ENCODE measurements at places on chromosomes 1 and 21.
A peak's percentile ranks its signal among the peaks of the same experiment; 100 is the strongest.

GRCh38 chr1:36400825-36401601 is 3.3 kb upstream of the LSM10 start:
- DNase-seq, result peak; percentile 84

DNA sequence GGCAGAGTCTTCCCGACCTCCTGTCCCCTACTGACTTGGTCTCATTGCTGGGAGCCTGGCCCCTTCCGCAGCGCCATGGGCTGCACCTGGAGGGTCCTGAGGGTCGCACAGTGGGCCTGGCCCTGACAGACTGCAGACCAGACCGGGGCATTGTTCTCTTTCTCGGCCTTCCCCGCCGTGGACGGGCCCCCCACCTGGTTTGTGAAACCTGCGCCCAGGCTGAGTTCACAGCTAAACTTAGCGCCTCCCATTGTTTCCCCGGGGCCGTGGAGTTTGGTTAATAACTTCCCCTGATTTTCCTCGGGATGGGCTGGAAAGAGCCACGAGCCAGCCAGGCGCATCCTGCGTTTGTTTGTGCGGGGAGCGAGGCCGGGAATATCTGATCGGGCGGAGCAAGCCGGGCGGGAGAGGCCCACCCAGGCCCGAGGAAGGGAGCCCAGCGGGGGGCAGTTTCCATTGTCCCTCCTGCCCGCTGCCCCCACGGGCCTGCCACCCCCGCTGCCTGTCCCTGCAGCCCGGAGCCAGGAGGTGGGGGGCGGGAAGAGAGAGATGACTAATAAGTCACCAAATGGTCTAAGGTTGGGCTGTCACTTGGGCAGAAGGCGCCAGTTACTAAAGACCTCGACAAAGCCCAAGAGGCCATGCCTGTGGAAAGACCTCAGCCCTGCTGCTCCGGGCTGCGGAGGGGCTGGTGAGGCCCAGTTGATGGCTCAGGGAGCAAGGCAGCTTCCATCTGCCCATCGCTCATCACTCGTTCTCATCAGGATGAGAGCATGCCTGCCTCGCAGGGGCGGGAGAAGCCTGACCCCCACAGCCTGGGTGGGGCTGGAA is 39.0 kb upstream of the ARHGEF16 start:
- DNase-seq, result peak; percentile 81

DNA sequence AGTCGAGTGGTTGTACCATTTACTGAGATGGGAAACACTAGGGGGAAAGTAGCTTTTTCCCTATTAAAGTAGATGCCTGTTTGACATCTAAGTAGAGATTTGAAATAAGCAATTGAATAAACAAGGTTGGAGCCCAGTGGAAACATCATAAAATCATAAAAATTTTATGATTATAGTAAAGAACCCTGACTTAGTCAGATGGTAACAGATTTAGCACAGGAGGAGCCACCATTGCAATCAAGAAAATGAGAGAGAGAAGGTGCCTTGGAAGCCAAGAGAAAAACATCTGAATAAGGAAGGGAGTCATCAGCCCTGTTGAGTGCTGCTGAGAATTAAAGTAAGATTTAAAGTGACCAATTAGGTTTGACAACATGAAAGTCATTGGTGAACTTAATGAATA is 49.8 kb downstream of the SMG7 start:
- no peak for DNase-seq

DNA sequence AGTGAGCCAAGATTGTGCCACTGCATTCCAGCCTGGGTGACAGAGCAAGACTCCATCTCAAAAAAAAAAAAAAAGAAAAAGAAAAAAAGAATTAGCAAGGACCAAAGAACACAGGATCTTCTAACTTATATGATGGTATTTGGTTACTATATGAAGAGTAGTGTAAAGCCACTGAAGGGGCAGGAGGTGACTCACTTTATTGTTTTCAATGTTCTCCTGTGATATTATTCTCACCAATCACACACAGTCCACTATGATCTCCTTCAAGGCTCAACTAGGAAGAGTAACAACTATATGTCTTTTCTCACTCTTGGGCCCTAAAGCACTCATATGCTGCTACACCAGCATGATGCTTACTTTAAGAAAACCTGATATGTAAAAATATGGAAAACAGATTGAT is 26.7 kb downstream of the RC3H1 start:
- no peak for DNase-seq

DNA sequence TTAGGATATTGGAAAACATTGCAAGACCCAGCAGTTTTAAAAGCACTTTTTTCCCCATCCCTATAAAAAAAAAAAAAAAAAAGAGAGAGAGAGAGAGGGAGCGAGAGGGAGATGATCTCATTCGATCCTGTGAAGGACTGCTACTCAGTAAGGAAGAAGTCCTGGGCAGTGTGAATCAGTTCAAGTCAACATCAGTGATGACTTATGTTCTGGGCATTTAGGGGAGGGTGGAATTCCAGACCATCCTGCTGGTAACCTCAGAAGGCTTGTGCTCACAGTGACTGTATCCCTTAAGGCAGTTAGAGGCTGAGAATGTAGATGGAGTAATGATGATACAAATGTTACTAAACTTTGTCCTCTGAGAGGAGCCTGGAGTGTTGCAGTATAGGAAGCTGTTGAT is 151.4 kb downstream of the TGFB2 start:
- DNase-seq, result no peak

GRCh38 chr1:198564716-198565115 is 24.2 kb upstream of the ATP6V1G3 start:
- DNase-seq, result no peak

- DNase-seq, result no peak
These were observed 6.2 kb upstream of the C1orf105 start for GRCh38 chr1:172414331-172414730.

DNA sequence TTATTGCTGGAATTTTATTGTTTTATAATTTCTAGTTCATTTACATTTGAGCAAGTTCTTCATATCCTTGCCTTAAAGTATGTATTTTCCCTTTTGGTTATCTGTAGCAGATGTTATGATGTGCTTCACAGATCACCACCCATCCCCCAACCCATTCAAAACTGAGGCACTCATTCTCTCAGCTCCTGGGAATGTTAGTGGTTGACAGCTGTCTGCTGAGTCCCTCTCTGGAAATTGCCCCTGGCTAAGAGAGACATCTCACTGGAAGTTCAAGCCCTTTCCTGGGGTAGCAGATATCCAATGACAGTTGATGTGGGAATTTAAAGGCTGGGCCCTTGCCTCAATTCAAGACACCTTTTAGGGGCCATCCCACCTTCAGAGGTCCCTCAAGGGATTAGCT is 4.3 kb upstream of the DPYD start:
- DNase-seq, result no peak

- DNase-seq, result peak; percentile 59
These were observed 749 bp upstream of the PEX11B start for GRCh38 chr1:145918992-145919939.

DNA sequence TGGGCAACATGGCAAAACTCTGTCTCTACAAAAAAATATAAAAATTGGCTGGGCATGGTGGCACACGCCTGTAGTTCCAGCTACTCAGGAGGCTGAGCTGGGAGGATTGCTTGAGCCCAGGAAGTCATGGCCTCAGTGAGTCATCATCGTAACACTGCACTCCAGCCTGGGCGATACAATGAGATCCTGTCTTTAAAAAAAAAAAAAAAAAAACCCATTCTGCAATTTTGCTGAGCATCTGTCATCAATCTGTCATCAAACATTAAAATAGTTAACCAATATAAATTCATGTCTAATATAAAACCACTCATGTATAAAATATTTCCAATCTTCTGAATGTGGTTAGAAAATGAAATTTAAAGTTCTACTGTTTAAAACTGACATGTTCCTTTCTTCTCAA is 56.9 kb downstream of the LPAR3 start:
- no peak for DNase-seq

GRCh38 chr1:178209935-178210334 is 116.0 kb downstream of the RASAL2 start:
- no peak for DNase-seq

GRCh38 chr1:165224504-165224903 is 132.0 kb downstream of the LMX1A start:
- no peak for DNase-seq

- DNase-seq, result no peak
These were observed 48.3 kb upstream of the LAMC2 start for GRCh38 chr1:183137782-183138181.

DNA sequence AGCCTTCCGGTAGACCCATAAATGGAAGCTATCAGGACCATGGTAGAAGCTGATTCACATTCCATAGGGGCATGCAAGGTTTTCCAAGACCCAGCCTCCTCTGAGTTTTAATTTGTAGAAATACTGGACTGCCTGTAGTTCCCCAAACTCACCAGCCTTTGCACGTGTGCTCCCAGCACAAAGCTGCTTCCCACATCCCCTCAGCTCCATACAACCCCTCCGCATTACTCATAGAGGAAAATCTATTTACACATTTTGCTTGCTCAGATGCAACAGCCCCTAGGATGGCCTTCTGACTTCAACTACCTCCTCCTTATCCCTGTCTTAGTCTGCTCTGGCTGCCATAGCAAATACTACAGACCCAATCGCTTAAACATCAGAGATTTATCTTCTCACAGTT is 336.2 kb downstream of the SETD4 start:
- no peak for DNase-seq

GRCh38 chr1:225890346-225891228 is 1.6 kb upstream of the LEFTY1 start:
- no peak for DNase-seq

DNA sequence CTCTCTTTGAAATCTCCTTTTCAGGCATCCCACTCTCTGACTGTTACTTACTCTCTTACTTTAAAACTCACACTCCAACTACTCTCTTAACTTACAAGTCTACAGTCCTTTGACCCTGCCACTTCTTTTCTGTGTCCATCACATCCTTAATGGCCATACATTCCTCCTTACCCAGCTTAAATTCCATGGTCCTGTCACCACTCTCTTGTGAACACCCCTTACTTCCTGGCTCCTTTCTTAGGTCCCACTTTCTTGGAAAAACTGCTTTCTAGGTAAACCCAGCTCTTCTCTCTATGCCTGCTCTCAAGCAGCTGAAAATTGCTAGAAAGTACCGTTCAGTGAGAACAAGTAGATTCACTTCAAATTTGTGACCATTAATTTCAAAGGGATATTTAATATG is 109.1 kb downstream of the OLFML2B start:
- DNase-seq, result no peak

- DNase-seq, result no peak
These were observed 42.8 kb downstream of the ACP6 start for GRCh38 chr1:147627435-147628110.

- peak; percentile 45 for DNase-seq
These were observed 71.0 kb downstream of the ACTL8 start for GRCh38 chr1:17826165-17826488.

DNA sequence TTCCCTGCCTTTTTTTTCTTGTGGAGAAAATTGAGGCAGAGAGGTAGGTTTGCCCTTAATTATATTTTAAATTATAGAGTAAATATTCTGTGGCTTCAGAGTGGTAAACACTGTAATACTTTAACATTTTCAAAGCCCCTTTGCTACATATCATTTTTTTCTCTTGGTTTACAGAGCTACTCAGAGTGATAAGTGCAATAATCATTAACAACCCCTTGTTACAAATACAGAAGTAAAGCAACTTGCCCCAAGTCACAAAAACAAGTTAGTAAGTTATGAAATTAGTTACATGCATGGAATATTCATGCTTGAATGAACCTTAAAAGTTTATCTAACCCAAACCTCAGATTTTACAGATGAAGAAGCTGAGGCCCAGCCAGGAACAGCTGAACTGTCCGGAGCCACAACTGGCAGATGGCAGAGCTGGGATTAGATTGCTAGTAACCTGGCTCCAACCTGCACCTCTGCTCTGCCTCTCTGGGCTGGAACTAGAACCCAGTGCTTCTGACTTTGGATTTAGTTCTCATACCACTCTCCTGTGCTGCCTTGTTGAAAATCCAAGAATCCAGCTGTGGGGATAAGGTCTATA is 48.7 kb downstream of the TNN start:
- DNase-seq, result no peak

GRCh38 chr1:209854196-209854595 is 26.4 kb downstream of the UTP25 start:
- DNase-seq, result no peak

GRCh38 chr1:219066631-219067349 is 106.9 kb upstream of the LYPLAL1 start:
- no peak for DNase-seq

DNA sequence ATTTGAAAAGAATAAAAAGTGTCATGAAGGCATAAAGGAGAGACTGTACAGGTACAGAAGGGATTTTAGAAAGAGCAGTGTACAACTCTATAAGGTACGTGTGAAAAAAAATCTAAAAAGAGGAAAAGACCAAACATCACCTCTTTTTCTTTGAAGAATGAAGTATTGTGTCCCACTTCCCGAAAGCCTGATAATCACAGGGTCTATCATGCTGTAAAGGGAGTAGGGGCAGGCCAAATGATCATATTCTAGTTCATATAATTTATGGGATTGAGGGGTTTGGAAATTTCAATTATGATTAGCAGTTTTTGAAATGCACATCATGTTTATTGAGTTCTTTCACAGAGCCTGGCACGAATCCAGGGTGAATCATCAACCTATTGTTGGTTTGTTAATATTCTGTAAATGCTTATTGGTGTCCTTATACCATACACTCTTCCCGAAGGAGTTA is 910 bp upstream of the RERE start:
- no peak for DNase-seq

DNA sequence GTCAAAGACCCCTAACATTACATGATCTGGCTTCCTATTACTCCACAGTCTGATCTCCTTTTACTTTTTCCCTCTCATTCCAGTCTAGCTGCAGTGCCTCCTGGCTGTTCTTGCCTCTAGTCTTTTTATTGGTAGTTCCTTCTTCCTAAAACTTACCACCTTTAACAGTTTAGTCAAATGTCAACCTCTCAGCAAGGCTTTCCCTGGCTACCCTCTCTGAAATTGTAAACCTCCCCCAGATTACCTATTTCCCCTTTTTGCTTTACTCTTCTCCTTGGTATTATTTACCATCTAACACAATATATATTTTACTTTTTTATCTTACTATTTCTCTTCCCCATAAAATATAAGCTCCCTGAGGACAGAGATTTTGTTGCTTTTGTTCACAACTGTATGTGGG is 129.6 kb downstream of the CLEC20A start:
- no peak for DNase-seq

DNA sequence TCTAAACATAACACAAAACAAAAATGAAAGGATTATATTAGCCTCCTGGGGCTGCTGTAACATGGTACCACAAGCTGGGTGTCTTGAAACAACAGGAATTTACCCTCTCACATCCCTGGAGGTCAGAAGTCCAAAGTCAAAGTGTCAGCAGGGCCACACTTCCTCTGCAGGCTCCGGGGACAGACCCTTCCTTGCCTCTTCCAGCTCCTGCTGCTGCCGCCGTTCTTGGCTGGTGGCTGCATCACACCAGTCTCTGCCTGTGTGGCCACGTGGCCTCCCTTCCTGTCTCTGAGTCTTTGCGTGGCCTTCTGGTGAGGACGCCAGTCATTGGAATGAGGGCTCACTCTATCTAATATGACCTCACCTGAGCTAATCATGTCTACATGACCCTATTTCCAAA is 8.2 kb downstream of the SLC37A1 start:
- no peak for DNase-seq

GRCh38 chr1:93669369-93669768 is 12.3 kb downstream of the BCAR3 start:
- no peak for DNase-seq

Measured in heart left ventricle (tissue), 16 donors.